ENCODE measurements at places on chromosomes 2 and 18. TPM values are rescaled to one million over a fixed set of nuclear protein-coding genes. Genes with fewer than 3 reads are reported as not detected.

The HOXD10 gene
- 0.98 TPM for polyA plus RNA-seq

The PRKAG3 gene
- polyA plus RNA-seq, result not detected

The KIAA2012 gene
- 5.4 TPM for polyA plus RNA-seq

The SERPINB3 gene
- not detected for polyA plus RNA-seq

The TRABD2A gene
- 1.6 TPM for polyA plus RNA-seq

Data from spinal cord (tissue), 10 donors.